Suprapubic skin (tissue), 4 donors: ENCODE measurements at places on chromosomes 7 and 10.
A peak's percentile ranks its signal among the peaks of the same experiment; 100 is the strongest.

DNA sequence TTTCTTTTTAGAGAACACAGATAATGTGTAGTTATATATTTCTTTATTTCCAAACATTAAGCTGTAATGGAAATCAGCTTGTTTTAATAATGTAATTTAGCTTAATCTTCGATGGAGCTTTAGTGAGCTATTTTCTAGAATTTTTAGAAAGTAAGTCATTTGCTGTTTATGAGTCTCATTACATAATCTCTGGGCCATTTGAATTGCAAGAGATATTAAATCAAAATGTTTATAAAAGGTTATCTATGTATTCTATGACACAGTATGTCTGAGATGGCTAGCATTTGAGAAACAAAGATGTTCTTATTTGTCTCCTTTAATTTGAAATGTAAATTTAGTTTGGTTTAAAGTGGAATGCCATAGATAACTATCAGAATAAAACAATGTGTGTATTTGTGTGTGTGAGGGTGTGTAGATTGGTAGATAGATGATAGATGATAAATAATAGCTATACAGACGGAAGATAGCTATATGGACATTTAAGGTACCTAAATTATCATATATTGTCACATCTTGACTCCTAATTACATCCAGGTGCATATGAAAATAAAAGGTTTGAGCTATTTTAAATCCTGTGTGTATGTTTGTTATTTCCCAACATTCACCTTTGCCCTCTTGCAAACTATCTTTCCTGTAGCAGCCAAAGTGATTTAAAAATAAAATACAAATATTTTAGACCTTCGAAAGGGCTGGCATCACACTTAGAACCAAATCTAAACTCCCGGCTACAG is 478.0 kb upstream of the KLF6 start:
- no peaks in the 10 kb centered on the region for H3K27me3 ChIP-seq
- peaks cover 33% of the 10 kb centered on the region for H3K4me1 ChIP-seq
- no peak for DNase-seq
- no peak overlapping the region for H3K27ac ChIP-seq
- no peaks in the 10 kb centered on the region for H3K36me3 ChIP-seq
- H3K4me3 ChIP-seq = no peak overlapping the region

DNA sequence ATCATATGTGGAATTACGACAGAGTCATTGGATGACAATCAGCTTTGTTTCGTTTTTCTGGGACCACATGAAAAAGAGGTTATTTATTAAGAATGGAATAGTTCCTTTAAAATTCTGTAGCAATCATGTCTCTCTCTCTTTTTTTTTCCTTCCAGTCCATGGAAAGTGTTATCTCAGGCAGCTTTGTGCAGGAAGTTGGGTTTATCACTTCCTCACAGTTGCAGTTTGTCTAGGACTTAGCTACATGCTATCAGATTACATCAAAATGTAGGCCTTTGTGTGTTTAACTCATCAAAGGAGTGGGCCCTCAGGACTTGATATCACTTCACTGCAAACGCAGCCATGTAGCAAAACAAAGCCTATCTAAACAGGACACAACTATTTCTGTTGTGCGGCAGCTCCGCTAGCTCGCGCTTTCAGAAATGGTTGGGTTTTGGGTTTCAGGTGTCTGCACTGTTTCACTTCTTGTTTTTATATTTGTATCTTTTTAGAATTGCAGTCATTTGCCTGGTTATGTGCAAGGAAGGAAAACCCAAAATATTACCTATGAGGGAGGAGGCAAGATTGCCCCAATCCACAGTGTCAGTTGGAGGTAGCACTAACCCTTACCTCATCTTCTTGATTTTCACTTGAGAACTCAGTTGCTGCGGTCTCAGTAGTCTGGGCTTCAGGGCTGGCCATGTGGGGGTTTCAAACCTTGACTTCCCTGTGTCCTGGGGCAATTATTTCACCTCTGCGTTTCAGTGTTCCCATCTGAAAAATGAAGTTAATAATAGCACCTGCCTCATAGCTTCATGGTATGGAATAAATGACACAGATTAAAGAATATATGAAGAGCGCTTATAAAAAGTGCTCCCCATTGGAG is 66.7 kb downstream of the HHEX start:
- DNase-seq = no peak
- H3K4me3 ChIP-seq = no peak overlapping the region
- no peaks in the 10 kb centered on the region for H3K27me3 ChIP-seq
- no peaks in the 10 kb centered on the region for H3K36me3 ChIP-seq
- no peaks in the 10 kb centered on the region for H3K4me1 ChIP-seq

GRCh38 chr7:112267944-112268691 is 61.6 kb downstream of the ZNF277 start:
- H3K27me3 ChIP-seq = no peaks in the 10 kb centered on the region
- no peak overlapping the region for H3K4me3 ChIP-seq
- no peak for DNase-seq
- H3K36me3 ChIP-seq = no peaks in the 10 kb centered on the region

GRCh38 chr10:101570428-101571270 is 17.4 kb downstream of the POLL start:
- DNase-seq = no peak
- H3K4me1 ChIP-seq = peaks cover 26% of the 10 kb centered on the region
- peak overlapping the region; percentile 61 for H3K4me3 ChIP-seq
- H3K27me3 ChIP-seq = peaks cover 43% of the 10 kb centered on the region
- H3K36me3 ChIP-seq = no peaks in the 10 kb centered on the region

- H3K36me3 ChIP-seq = no peaks in the 10 kb centered on the region
- no peaks in the 10 kb centered on the region for H3K4me1 ChIP-seq
- no peaks in the 10 kb centered on the region for H3K27me3 ChIP-seq
- no peak overlapping the region for H3K27ac ChIP-seq
Measured at GRCh38 chr10:62352356-62352970, 21.7 kb upstream of the ZNF365 start.

GRCh38 chr10:70221030-70221429 is 12.2 kb downstream of the PPA1 start:
- peaks cover 16% of the 10 kb centered on the region for H3K4me1 ChIP-seq
- peaks cover 15% of the 10 kb centered on the region for H3K36me3 ChIP-seq
- no peak for DNase-seq
- H3K27me3 ChIP-seq = no peaks in the 10 kb centered on the region
- peak overlapping the region; percentile 14 for H3K4me3 ChIP-seq

DNA sequence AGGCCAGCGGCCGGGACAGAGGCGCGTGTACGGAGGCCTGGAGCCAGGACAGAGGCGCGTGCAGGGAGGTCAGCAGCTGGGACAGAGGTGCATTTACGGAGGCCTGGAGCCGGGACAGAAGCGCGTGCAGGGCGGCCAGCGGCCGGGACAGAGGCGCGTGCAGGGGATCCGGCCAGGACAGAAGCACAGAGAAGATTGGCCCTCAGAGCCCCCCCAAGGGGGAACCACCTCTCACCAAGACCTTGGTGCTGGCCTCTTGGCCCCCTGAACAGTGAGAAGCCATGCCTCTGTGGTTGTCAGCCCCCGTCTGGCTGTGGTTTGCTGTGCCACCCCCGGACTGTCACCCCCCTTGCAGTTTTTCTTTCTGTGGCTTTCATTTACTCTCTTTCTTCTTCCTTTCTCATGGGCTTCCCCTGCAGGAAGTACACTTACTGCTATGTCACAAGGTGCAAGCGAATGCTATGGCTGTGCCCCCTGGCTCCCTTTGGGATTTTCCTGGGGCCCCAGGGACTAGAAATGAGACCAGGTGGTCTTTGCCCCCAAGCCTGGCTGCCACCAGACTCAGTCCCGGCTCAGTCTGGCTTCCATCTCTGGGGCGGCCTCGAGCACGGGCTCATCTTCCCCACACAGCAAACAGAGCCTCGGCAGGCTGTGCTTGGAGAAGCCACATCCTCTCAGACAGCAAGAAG is 41.1 kb downstream of the INSIG1 start:
- peaks cover 22% of the 10 kb centered on the region for H3K27me3 ChIP-seq
- no peaks in the 10 kb centered on the region for H3K4me1 ChIP-seq
- H3K36me3 ChIP-seq = no peaks in the 10 kb centered on the region
- no peak overlapping the region for H3K27ac ChIP-seq

GRCh38 chr7:24130631-24131030 is 153.4 kb upstream of the NPY start:
- H3K27me3 ChIP-seq = no peaks in the 10 kb centered on the region
- H3K4me3 ChIP-seq = no peak overlapping the region
- H3K36me3 ChIP-seq = no peaks in the 10 kb centered on the region
- H3K27ac ChIP-seq = no peak overlapping the region
